ENCODE measurements at places on chromosomes 2 and 18.

DNA sequence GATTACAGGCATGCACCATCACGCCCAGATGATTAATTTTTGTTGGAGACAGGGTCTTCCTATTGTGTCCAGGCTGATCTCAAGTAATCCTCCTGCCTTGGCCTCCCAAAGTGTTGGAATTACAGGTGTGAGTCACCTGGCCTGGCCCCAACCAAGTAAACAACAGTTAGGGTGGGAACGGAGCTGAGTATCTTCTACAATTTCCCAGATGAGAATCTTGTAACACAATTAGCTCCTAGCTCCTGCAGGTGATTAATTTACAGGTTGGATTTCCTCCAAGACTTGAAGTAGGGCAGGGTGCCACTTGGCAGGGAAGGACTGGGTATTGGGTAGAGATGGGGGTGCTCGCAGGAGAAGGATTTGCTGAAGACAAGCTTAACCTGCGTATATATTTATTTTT, 17.8 kb downstream of the NLRC4 start:
- no peak for DNase-seq

DNA sequence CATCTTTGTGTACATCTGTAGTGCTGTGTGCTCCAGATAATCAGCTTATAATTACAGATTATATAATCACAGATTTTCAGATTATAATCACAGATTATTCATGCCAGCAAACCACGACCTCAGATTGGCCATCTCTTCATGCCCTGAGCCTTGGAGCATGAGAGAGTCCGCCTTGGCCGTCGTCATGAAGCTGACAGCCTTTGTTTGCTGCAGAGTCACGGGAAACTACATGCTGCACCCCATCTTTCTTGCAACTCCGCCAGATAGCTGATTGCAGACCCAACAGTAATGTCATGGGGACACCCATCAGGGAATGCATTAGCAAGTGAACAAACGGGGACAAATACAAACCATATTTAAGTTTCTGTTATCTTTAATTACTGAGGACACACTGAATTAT, 7.3 kb downstream of the TMEM178A start:
- no peak for DNase-seq

DNA sequence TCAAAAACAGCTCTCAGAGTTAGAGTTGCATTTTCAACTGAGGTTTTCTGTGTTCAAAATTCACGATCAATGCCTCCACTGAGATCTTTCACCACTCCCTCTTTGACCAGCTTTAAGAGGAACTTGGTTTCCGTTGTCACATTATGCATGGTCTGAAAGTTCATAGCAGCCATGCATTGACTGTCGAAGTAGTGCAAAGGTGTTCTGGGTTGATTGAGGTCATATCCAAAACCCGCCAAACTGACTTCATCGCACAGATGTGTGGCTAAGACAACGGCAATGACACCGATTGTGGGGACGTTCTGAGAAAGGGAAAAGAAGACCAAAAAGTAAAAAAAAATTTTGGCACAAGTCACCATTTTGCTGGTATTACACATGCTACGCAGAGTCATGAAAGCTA, 48.7 kb downstream of the ST3GAL5 start:
- DNase-seq = no peak

DNA sequence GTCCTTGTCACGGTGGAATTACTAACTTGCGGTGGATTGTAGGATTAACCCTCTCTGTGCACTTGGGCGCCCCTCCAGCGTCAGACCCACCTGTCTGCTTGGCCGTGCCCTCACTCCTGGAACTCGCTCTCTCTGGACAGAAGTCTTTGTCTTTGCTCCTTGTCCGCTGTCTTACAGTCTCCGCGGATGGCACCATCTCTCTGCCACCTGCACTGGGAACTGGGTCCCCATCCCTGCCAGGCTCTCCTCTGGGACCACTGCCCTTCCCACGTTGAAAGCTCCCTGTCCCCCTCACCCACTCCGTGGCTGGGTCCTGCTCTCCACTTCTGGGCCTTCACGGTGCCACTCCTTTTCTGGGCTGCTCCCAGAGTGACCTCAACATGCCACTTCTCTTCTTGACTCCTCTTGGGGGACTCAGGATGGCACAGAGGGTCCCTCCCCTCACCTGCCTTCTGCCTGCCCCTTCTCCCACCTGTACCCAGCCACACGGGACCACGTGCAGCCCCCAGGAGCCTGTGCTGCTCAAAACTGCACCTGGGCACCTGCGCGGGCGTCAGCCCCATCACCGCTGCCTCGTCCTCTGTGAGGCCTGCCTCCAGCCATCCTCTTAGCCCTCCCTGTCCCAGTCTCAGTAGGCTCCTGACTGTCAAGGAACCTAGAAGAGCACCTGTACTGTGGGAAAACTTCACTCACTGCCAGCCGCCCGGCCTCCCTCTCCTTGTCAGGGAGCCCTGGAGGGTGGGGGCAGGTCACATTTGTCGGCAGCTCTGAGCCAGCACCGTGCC, 11.1 kb downstream of the CNDP2 start:
- DNase-seq = no peak

GRCh38 chr2:200352636-200353035, 46.1 kb downstream of the SPATS2L start:
- no peak for DNase-seq

- DNase-seq = no peak
Observed at GRCh38 chr2:67904966-67905365, 157.8 kb downstream of the C1D start.

DNA sequence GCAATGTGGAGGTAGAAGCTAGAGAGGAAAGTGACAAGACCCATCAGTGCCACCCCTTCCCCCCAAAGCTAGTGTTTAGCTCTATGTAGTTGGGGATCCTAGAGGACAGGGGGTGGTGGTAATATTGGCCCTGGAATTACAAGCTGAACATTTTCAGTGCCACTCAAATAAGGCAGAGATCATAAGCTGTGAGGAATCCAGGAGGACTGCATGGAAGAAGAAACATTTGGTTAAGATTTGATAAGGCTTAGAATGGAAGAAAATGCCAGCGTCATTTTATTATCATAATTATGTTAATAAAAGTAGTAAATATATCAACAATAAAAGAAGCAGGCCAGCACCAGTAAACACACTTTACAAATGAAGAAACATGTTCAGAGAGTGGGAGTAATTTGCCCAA, 33.7 kb downstream of the KCNK3 start:
- DNase-seq = no peak

DNA sequence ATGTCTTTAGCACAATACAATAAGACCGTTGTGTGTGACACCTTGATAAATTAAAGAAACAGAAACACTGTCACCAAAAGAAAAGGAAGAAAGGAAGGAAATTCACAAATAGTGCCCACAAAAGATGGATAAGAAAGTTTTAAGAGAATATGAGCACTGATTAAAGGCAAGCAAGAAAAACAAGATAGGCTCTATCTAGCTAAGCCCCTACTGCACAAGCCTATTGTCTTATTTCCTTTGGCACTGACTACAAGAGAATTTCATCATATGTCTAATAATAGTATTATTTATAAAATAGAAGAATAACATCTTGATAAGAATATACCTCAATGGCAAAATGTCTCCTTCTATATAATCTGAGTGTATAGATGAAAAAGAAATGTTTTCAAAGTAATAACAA, 335.7 kb downstream of the NCKAP5 start:
- no peak for DNase-seq

- no peak for DNase-seq
Observed at GRCh38 chr2:37653093-37653492, 18.3 kb downstream of the CDC42EP3 start.

GRCh38 chr2:9813312-9814128, 29.8 kb upstream of the TAF1B start:
- DNase-seq = peak; percentile 72

GRCh38 chr2:85309699-85310321, 18.0 kb downstream of the TGOLN2 start:
- DNase-seq = no peak

- DNase-seq = no peak
Observed at GRCh38 chr2:193847130-193847529, 1652.4 kb upstream of the TMEFF2 start.

DNA sequence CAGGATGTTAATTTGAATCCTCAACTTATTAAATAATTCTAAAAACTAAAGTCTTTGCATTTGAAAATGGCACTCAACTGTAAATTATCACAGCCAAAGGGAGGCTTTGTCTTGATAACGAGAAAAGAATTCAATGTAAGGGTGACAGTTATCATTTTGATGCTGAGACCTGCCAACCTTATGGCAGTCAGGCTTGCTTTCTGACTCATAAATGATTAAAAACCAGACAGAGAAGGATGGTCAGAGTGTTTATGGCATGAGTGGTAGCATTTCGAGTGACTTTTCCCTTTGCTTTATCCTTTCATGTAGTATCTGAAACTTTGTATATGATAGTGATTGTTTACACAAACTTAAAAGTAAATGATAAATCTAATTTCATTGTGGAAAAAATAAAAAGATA, 53.9 kb upstream of the EPC2 start:
- DNase-seq = no peak

DNA sequence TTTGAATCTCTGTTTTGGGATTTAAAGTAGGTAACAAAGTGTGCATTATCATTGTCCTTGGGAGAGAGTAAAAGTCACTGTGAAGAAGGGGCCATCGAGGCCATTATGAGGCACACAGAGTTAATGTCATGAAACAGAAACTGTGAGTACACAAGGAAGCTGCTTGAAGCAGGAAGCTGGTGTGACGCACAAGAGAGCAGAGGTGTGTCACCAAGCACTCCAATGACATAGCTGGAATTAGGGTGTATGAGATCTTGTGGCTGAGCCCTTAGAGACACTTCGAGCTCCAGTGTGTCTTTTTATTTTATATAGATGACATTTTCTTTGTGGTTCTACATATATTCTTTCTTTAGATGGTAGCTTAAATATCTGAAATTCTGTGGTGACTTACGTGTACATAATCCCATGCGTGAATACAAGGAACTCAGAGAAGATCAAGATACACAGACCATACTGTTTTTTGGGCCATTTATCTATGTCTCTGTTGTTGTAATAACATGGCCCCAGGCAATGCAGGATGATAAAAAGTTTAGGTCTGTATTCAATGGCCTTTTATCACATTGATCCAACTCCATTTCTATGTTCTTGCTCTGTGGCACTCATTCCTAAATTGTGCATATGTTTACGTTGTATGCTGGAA, 164.7 kb upstream of the FAM98A start:
- no peak for DNase-seq

DNA sequence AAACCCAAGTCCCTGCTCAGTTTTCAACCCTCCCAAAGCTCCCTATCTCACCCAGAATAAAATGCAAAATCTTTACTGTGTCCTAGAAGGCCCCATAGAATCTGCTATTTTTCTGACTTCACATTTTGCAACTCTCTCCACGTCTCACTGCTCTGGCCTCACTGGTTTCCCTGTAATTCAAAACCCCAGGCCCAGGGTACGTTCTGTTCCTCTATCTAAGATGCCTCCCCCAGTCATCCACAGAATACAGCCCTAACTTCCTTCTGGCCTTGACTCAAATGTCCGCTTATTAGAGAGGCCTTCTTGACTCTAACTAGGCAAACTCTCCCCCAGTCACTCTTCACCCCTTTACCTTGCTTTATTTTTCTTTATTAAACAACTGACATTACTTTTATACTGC, 42.0 kb downstream of the FAM161A start:
- no peak for DNase-seq
